ENCODE measurements at places on chromosomes 7 and 10.

GRCh38 chr7:96547371-96547811 is 162.3 kb downstream of the SEM1 start:
- DNase-seq: no peak

- DNase-seq: peak; percentile 78
Measured at GRCh38 chr10:80444646-80445319, 9.3 kb upstream of the TSPAN14 start.

DNA sequence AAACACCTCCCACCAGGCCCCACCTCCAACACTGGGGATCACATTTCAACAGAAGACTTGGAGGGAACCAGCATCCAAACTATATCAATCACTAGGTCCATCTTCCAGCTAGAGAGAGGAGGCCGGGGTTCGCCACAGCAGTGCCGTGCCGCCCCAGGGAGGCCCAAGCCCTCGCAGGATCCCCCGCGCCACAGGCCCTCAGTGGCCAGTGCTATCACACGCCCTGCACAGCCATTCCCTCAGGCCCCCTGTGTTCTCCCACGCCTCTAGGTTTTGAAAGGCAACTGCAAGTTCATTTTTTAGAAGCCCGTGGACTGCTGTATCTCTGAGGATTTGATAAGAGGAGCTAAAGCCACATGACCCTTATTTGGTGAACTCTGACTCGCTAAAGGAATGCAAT is 136.4 kb downstream of the OAT start:
- DNase-seq: no peak

GRCh38 chr10:21912625-21913024 is 90.9 kb downstream of the DNAJC1 start:
- DNase-seq: no peak

GRCh38 chr7:24754906-24755506 is 2.3 kb downstream of the GSDME start:
- DNase-seq: no peak

GRCh38 chr7:139772115-139772514 is 5.7 kb downstream of the HIPK2 start:
- no peak for DNase-seq

Measured in HT1080 (cell line).